ENCODE measurements at places on chromosomes 2 and 18.

GRCh38 chr2:120794716-120795115 lies 59.0 kb downstream of the GLI2 start:
- no peak for DNase-seq

DNA sequence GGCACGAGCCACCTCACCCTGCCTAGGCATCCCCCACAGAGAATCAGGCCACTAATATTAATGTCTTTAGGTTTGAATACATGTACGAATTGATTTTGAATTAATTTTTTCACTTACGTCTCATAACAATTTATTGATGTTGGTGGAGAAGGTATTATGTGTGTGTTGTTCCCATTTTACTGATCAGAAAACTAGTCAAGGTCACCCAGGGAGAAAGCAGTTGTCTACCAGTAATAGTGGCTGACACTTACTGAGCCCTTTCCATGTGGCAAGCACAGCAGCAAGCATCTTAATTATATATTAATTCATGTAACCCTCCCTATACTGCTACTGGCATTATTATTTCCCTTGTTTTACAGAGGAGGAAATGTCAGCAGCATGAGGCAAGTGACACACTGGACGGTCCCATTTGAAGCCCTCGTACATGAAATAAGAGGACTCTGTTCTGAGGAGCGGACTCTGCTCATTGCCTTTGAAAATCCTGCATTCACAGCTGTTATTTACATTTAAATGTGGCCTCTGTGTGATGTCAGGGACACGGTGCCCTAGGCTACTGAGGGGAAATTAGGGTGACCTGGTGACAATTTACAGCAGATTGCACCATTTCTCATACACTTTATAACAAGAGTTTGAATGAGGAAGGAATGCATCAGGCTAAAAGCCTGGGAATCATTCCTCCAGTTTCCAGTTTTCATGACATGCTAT lies 30.9 kb upstream of the KCNE4 start:
- DNase-seq, result no peak

- no peak for DNase-seq
These were observed 76.0 kb upstream of the DSG1 start for GRCh38 chr18:31241900-31242409.

DNA sequence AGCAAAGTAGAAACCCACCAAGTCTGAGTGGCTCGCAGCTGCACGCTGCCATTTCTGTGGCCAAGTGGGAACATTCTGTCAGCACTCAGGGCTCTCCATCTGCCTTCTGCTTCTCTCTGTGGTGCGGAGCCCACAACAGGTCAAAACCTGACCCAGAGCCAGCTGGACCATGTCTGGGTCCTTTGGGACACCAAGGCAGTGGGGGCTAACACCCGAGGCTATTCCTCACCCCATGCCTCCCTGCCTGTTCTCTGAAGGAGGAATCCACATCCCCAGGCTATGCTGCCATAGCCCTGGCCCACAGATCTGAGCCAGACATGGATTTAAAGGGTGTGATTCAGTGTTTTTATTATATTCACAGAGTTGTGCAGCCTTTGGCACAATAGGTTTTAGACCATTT lies 86.4 kb downstream of the SNTG2 start:
- DNase-seq, result no peak

DNA sequence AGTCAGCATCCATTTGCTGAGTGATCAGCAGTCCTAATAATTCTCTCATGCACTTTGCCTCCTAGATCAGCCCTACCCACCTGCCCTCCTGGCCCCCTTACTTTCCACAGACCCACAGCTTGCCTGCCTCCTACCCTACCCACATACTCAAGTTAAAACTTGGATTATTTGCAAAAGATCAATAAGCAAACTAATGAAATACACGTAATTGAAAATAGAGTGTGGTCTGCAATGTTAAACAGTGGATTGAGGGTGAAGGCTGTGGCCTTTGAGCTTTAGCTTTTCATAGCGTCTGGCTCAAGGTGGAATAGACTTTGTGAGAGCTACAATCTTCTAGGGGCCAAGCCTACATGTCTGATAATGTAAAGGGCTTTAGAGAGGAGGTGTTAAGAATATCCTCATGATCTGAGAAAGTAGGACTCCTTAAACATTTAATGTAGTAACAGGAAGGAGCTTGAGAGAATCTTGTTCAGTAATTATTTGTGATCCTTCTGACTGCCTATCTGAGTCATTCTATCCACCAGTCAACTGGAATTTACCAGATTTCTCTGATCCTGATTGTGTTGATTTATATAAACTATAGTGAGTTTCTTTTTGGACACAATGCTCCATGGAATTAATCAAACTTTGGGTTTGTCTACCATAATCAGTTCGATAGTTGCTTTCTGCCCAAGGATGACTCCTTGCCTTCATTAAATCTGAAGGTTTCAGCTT lies 310.0 kb downstream of the HRH4 start:
- no peak for DNase-seq

- no peak for DNase-seq
These were observed 54.1 kb upstream of the ERBB4 start for GRCh38 chr2:212592695-212593094.

DNA sequence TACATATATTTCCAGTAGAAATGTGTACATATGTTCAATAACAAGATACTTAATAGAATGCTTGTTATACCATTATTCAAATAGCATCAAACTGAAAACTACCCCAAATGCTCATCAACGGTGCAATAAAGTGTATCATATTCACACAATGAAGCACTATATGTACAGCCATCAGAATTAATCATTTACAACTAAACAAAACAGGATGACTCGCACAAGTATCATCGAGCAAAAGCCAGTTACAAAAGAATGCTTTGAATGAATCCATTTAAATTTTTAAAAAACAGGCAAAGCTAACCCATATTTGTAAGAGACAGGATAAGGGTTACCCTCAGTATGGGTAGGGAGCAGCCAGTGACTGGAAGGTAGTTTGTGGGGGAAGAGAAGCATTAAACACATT lies 132.8 kb upstream of the PDE1A start:
- no peak for DNase-seq

- no peak for DNase-seq
These were observed 129.8 kb upstream of the RAB6C start for GRCh38 chr2:129849559-129850160.

GRCh38 chr2:63613391-63613901 lies 24.7 kb downstream of the MDH1 start:
- no peak for DNase-seq

DNA sequence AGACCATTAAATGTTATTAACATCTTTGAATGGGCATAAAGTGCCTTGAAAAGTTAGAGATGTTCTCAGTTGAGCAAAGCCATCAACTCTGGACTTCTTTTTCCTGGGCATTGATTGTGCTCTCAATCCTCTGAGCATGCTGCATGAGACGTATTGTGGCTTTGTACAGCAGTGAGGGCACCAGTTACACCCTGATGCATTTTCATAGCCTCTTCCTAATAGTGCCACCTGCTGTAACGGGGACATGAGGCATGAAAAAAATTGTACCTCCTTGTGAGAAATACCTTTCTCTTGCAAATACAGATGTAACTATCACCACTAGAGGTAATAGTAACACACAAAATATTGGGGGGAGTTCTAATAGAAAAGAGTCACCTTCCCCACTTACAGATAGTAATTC lies 697.5 kb downstream of the TMEM182 start:
- DNase-seq, result no peak

- no peak for DNase-seq
These were observed 103.4 kb upstream of the CAVIN2 start for GRCh38 chr2:191950132-191950874.

- DNase-seq, result no peak
These were observed 31.5 kb upstream of the TANC1 start for GRCh38 chr2:158936978-158937377.

GRCh38 chr2:39996653-39997080 lies 217.6 kb upstream of the THUMPD2 start:
- no peak for DNase-seq

All from frontal cortex (tissue), 4 donors.